ENCODE measurements at places on chromosomes 2 and 18.
A peak's percentile ranks its signal among the peaks of the same experiment; 100 is the strongest.

DNA sequence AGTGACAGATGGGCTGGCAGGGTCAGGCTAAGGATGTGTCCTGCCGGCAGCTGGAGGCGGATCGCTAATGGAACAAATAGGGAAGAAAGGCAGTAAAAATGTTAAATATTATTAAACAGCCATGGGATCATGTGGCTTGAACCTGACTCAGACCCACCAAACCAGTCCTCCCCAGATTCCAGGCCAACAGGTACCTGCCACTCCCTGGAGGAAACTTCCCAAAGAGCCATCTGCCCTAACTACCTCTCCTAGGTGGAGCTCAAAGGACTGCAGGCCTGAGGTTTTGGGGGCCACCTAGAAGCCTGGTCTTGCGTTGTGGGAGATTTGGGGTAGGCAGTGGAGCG is 34.3 kb downstream of the CIB4 start:
- DNase-seq, result no peak

DNA sequence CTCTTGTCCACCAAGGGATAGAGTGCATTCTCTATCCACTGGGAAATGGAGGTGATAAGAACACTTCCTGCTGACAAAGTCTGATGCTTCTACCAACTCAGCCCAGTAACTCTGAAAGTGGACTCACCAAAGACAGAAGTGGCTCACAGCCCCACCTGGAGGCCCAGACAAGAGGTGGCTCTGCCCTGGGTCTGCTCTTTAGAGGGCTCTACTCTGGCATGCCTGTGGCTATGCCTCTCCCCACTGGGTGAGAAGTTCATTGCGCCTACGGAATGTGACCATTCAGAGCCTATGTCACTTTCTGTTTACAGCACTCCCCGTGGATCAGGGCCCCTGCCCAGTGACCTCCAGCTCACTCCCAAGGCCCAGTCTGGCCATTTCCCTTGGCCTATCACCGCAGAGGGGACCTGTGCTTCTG is 13.5 kb upstream of the XDH start:
- no peak for DNase-seq

DNA sequence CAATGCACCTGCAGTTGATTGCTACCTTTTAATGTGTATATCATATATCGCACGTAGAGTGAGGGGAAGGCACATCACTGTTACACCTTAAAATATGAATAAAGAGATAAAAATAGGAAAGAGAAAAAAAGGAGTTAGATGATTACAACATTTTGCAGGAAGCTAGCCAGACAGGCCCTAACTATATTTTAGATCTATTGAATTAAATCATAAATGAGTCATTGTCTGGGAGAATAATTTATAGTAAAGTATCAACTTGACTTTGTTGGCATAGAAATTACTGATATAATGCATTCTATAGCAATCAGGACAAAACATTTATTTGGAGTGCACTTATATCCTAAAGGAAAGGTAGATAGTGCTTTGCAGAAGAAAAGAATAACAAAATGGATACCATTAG is 384.9 kb upstream of the NXPH2 start:
- DNase-seq, result no peak

DNA sequence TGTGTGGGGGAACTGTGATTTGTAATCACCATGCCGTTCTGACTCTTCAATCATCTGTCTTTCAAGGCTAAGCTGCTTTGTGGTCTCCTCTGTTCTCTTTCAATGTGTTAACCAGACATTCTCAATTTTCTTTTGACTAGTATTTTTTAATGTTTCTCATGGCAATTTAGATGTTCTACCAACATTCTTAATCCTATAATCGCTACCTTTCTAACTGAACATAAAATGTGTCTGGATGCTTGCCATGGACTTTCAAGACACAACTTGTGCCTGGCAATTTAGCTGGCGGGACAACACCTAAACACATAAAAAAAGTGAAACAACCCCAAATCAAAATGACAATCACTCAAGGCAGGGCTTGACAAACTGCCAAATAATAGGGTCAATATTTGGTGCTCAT is 135.0 kb upstream of the ACKR3 start:
- DNase-seq, result no peak

DNA sequence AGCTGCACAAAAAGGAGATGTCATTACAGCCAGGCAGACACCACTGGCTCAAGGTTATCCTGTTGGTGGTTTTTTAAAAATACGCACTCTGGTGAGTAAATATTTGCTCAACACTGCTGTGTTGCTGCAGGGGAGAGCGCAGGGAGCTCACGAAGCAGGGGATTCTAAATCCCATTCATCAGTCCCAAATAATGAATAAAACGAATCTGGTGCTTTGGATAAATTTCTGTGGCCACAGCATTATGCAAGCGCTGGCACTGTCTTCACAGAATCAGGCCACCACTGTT is 256.2 kb downstream of the HDAC4 start:
- DNase-seq, result no peak

- no peak for DNase-seq
Observed at GRCh38 chr2:160731856-160732255, 238.2 kb upstream of the RBMS1 start.

- no peak for DNase-seq
Observed at GRCh38 chr2:103986001-103986400, 867.9 kb upstream of the POU3F3 start.

GRCh38 chr2:42110641-42111322 is 58.4 kb upstream of the EML4 start:
- DNase-seq, result no peak

GRCh38 chr2:38765551-38765950 is 12.5 kb upstream of the GEMIN6 start:
- DNase-seq, result no peak

DNA sequence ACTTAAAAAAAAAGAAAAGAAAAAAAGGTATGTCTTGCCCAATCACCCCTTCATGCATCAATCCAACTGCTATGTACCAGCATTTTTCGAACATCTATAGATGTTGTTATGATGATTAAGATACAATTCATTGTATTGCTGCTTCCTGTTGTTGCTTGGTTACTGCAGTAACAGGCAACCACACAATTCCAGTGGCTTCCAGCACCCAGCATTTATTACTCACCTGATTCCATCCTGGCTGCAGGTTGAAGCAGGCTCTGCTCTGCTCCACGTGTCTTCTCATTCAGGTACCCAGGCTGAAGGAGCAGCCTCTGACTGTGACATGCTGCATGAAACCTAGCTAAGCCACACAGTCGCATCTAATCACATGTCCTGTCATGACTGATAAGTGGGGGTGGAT is 196.9 kb downstream of the INO80D start:
- DNase-seq, result no peak

- no peak for DNase-seq
Observed at GRCh38 chr18:59861009-59861408, 38.8 kb upstream of the PMAIP1 start.

GRCh38 chr2:181354626-181355025 is 102.6 kb upstream of the ITGA4 start:
- no peak for DNase-seq

DNA sequence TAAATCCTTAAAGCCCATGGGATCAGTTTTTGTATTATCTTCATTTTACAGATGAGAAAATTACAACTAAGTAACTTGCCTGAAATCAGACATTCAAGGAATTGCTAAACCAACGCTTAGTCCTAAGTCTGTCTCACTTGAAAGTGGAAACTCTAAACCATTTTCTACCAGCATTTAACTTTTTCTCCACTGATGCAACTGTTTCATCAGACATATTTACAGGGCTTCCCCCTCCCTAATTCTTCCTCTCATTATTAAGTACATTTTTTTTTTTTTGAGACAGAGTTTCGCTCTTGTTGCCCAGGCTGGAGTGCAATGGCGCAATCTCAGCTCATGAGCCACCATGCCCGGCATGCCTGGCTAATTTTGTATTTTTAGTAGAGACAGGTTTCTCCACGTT is 88.6 kb downstream of the ACVR1C start:
- DNase-seq, result no peak

DNA sequence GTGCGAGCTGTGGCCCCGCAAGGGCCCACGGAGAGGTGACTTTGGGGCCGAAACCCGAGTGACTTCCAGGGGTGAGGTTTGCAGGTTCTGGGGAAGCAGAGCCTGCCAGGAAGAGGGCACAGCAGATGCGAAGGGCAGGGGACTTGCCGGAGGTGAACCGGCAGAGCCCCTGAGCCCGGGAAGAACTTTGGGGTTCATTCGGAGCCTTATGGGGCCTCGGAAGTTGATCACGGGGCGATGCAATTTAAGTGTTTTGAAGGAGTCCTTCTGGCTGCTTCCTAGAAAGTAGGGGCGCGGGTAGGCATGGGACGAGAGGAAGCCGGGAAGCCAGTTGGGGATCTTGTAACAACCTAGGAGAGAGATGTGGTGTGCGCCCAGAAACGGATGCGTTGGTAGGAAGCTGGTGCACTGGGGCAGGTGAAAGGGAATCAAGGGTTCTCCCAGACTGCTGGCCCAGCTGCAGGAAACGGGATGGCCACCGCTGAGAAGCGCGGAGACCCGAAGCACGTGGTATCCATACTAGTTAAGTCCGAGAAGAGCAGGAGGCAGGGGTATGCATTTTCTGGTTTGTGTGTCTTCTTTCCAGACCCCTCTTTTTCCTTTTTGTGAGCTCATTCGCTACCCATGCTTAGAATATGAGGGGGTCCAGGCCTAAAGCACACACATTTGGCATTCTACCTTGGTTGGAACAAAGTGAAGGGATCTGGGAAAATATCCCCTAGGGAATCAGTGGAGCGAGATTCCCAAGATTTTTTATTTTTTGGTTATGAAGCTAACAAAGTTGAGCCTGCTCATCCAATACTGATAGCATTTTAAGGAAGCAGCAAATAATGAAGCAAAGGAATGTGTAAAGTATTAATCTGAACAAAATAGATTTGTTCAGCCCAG is 758 bp downstream of the SCLY start:
- peak; percentile 45 for DNase-seq

DNA sequence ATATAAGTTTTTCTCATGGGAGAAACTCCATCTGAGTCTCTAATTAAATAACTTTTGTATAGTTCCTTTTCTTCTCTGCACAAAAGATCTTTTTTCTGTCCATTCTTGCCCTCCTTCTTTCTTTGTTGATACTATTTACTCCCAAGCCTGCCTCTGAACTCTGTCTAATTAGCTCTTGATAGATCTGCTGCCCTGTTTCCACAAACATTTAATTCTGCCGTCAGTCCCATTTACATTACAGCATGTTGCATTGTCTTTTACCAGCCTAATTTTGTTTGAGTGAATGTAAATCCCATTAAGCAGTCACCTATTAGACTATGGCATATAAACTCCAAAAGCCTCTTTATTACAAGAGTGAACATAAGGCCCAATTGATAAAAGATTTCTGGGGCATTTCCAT is 254.4 kb downstream of the ERBB4 start:
- DNase-seq, result no peak

DNA sequence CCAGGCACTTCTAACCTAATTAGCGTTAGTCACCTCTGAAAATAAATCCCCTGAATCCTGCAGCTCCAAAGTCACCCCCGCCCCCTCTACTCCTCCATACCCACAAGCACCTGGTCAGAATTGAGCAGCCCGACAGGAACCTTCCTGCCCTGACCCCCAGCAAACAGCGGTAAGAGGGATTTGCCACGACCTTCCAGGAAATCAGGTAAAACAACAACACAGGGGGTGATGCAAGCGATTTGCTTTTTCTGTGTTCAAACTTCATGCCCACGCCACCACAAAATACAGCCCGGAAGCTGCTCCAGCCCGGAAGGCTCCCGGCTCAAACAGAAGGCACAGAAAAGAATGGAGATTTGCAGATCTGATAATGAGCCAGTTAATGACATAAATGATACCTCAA is 367.1 kb downstream of the GPD2 start:
- no peak for DNase-seq

DNA sequence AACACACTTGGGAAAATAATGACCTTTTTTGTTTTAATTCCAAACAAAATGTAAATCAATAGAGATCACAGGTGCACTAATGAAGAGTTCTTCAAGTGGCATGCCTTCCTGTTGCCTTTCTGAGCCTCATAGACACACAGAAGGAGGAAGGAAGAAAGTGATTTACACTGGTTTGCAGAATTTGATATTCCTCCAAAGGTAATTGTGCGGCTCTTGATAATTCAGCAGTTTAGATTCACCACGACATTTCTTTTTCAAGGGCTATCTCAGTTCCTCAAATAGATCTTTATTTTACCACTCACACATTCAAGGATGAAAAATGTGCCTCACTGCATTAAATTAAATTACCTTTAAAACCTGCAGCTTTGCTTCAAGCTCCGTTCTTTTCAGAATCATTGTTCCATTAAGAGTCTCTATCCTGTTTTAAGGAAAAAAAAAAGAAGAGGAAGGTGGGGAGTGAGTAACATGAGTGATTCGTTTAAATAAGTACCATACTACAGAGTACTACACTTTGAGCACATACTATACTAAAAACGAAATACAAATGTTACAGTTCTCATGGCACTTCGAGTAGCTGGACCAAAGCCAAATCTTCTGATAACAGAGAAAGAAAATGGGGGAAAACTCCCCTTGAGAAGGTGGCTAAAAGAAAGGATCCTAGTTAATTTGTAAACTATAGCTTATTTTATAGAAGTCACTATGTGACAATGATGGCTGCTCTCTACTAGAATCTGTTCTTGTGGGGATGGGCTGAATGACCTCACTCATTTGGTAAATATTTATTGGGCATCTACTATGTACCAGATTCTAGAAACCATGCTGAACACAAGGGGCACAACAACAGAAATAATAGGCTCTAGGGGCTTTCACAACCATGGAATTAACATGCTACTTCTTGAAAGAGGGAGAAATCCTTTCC is 16.6 kb downstream of the CYTIP start:
- no peak for DNase-seq
